ENCODE measurements at places on chromosomes 13 and 19.

- DNase-seq, result no peak
These were observed 190.1 kb downstream of the SLC7A1 start for GRCh38 chr13:29405401-29405800.

DNA sequence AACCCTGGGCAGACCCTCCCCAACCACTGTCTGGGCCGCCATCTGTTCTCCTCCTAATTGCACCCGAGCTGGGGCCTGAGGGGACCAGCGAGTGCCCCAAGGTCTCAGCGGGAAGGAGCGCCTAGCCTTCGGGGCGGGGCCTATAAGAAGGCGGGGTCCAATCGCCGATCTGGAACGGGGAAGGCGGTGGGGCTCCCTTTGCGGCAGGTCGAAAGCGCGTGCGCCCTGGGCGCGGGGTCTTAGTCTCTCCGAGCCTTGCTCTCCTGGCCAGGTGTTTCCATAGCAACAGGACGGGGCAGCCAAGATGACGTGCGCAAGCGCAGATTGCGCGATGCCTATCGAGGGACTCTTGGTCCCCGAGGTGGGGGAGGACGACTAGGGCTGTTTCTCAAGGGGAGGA lies 2.8 kb downstream of the MAST1 start:
- no peak for DNase-seq

DNA sequence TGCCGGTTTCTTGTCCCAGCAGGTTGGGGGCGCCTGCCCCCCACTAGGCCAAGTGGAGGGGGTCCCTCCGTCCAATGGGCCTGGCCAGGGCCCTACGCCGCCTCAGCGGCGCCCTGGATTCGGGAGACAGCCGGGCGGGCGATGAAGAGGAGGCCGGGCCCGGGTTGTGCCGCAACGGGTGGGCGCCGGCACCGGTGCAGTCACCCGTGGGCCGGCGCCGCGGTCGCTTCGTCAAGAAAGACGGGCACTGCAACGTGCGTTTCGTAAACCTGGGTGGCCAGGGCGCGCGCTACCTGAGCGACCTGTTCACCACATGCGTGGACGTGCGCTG lies 6.2 kb downstream of the KCNJ14 start:
- DNase-seq, result no peak

DNA sequence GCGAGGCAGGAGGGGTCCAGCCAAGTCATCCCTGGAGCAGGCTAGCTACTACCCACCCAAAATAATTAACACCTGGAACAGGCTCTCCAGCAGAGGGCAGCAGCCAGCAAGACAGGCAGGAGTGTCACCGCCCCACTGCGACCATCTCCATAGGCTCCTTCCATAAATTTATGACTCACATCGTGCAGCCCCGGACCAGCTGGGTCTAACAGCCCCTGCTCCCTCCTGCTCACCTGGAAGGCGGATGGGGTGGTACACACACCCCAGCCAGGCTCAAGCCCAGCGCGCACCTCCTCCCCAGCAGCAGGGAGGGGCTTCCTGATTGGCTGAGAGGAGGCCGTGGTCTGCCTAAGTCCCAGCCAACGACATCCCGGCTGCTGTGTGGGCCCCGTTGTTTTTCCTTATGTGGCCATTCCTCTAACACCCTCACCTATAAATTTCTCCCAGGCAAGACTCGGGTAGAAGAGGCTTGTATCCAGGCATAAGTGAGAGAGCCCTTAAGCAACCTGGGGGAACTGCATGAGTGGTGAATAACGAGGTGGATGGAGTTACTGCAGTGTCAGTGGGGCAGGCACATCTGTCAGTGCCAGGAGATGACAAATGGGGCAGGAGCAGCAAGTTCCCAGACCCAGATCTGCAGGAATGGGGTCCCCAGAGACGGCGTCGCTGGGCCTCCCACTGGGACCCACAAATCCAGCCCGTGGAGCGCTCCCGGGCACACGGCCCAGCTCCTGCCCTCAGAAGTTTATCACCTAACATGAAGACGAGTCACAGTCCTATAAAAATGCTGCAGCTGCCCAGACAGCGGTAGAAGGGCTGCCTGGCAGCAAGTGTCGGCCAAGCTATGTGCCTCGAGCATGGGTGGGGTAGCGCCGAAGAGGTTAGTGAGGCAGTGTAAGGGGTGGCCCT lies 43.1 kb downstream of the CEBPG start:
- peak; percentile 51 for DNase-seq

DNA sequence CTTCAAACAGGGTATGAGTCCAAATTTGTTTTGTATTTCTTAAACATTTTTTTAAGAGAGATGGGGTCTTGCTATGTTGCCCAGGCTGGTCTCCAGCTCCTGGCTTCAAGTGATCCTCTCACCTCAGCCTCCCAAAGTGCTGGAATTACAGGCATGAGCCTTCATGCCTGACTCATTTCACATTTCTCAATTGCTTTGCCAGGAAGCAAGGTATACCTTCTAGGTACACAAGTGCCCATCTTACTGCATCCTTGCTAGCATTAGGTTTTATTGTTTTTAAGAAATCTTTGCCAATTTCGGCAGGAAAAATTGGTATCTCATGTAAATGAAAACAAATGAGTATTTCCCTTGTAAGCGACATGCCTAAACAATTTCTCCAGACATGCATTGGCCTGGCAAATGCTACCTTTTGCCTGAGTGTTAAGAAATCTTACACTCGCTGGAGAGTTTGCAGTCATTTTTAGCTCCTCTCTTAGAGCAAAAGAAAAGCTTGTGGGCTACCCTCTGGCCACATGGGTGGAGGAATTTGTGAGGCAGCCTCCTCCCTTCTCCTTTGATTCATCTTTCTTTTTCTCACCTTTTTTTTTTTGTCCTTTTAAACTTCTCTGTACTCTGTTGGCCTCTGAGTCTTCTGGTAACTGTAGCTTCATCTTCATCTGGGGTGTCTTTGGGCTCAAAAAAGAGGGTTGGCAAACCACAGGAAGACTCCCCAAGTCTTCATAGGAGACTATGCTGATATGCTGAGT lies 33.0 kb downstream of the ACTL9 start:
- no peak for DNase-seq

DNA sequence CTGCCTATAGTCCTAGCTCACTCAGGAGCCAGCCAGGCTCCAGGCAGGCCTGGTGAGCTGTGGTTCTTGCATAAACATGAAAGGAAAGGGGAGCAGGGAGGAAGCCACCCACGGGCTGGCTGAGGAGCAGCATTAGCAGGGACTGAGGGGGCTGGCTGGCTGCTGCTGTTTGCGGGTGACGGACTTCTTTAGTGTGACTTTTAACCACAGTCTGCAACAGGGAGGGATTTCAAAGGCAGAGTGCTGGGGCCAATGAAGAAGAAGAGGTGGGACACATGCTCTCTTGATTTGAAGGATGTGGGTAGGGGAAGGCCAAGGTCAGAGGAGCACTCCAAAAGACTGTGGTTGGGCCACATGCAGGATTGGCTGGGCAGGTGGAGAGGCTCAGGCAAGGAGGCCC lies 223.0 kb downstream of the DNAJC15 start:
- no peak for DNase-seq

- DNase-seq, result no peak
These were observed 29.4 kb upstream of the NDFIP2 start for GRCh38 chr13:79451500-79451962.

GRCh38 chr19:17579661-17580244 lies 24.3 kb downstream of the COLGALT1 start:
- DNase-seq, result no peak

- peak; percentile 9 for DNase-seq
These were observed 34.7 kb downstream of the BRD4 start for GRCh38 chr19:15297416-15298224.

GRCh38 chr13:112806739-112807652 lies 117.2 kb downstream of the ATP11A start:
- no peak for DNase-seq

GRCh38 chr19:12666265-12667048 lies at the start of the genes MAN2B1 and WDR83:
Gene MAN2B1 (minus strand): TSS chr19:12666742. CDS start chr19:12666701, 41 bp downstream.
Gene WDR83 (plus strand): TSS chr19:12666807. CDS start chr19:12669791, 2,984 bp downstream.
- DNase-seq, result peak; percentile 75

DNA sequence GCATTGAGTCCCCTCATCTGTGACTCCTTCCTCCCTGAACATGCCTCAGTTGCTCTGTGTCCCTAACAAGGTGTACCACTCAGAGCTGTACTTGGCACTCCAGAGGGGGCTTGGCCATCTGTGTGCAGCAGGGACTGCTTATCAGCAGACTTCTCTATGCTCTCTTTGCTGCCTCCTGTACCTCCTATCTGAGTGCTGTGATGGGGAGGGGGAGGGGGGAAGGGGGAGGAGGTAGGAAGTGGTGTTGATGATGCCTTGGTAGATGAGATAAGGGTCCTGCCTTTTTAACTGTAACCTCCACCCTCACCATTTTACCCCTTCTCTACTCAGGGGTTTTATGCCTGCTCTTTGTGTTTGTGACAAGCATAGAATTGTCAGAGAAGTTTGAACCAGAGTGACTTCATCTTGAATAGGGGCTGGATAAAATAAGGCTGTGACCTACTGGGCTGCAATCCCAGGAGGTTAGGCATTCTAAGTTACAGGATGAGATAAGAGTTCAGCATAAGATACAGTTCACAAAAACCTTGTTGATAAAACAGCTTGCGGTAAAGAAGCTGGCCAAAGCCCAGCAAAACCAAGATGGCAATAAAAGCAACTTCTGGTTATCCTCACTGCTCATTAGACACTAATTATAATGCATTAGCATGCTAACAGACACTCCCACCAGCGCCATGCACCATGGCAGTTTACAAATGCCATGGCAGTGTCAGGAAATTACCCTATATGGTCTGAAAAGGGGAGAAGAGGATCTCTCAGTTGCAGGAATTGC lies 13.2 kb downstream of the PCDH8 start:
- DNase-seq, result no peak

DNA sequence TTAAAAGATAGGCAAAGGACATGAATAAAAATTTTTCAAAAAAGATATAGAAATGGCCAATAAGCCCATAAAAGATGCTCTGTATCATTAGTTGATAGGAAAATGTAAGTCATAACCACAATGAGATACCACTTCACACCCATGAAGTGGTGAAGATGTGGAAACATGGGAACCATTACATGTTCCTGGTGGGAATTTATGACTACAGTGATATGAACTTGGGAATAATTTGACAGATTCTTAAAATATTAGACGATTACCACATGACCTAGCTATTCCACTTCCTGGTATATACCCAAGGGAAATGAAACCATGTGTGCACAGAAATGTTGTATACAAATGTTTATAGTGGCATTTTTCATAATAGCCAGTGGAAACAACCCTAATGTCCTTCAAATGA lies 232.2 kb downstream of the GGACT start:
- no peak for DNase-seq

GRCh38 chr13:51942189-51942588 lies 69.1 kb downstream of the ATP7B start:
- DNase-seq, result no peak

Data from NCI-H1092 treated with DMSO at 0.1 percent for 48 hours (cell line).